ENCODE measurements at places on chromosomes 2 and 18. TPM values are rescaled to one million over a fixed set of nuclear protein-coding genes. Genes with fewer than 3 reads are reported as not detected.
A peak's percentile ranks its signal among the peaks of the same experiment; 100 is the strongest.

DNA sequence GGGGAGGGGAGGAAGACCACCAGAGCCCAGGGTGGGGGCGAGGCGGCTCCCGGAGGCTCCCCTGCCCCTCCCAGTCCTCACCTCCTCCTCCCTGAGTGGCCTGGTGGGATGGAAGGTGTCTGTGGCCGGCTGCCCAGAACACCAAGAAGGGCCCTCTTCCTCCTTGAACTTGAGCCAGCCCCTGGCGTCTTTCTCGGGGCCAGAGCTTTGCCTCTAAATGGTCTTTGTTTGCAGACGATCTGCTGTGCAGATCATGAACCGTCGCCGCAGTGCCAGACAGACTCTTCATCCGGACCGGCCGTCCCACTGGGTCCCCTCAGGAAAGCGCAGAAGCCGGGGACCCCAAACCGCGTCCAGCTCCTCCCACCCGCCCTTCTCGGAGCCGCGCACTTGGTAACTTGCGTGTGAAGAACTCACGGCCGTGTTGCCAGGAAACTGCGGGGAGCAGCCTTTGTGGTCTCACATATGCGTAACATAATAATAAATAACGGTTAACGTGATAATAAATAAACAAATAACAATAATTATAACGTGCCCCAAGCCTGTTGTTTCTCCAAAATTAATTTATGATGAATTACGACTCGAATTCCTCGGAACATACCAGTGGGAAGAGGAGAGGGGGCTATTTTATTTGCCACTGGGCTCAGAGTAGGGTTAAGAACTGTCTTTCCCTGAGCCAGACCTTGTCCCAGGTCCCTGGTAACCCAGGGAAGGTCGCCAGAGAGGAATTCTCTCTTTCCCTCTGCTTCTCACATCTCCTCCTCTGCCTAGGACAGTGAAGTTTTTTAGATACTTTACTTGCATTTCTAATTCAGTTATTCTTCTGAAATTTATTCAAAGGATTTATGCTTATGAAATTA is 41.0 kb downstream of the PTGR3 start:
- no peak for DNase-seq

DNA sequence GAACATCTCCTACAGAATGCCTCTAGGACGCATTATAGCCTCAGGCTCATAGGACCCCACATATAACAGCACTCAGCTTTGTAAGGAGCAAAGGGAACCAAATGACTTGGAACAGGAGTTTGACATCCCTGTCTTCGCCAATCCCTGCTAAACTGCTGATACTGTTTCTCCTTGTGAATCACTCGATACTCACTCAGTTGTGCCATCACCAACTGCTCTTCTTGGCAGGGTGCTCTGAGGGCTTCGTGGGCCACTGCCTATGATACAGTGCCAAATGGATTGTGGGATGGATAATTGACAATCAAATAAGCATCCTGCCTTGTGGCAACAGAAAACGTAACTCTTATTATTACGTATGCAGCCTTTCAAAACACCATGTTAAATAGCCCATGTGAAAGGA is 396.3 kb downstream of the RIT2 start:
- no peak for DNase-seq

DNA sequence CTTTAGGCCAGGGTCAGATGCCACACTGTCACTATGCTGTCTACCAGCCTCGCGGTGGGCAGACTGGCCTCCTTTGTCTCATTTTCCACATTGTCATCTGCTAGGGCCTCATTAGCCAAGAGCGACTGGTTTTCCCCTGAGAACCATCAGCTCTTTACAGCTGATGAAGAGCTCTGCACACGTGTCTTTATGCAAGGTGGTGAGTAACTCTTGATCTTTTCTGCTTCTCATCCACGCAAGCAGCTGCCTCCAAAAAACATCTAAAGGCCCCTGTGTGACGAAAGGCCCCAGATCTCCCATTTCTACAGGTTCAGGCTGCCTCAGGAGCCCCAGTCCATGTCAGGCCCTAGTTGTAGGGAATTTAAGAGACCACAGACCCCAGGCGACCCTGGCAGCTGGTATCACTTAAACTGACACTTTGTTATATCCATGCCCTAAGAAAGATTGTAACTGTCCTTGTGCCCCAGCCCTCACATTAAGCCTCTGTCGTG is 52.9 kb downstream of the DPYSL5 start:
- DNase-seq: no peak

GRCh38 chr18:78542204-78542603 is 437.4 kb upstream of the SALL3 start:
- peak; percentile 4 for DNase-seq

DNA sequence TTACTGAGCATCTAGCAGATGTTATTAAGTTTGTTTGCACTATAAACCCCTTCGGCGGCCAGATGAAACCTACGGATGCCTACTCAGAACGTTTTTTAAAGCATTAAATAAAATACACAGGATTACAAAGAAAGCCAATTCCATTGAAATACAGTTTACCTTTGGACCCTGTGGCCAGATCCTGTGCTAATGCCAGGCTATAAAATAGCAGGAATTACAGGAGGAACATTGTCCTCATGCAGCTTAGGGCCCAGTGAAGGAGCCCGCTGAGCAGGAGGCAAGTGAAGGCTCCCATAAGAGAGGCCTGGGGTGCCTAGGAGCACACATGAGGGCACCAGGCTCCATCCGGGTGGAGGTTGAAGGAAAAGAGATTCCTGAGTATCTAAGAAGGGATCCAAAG is 310.4 kb downstream of the MTX2 start:
- DNase-seq: no peak

- DNase-seq: no peak
These were observed 1.7 kb upstream of the DPP4 start for GRCh38 chr2:162075689-162076132.

DNA sequence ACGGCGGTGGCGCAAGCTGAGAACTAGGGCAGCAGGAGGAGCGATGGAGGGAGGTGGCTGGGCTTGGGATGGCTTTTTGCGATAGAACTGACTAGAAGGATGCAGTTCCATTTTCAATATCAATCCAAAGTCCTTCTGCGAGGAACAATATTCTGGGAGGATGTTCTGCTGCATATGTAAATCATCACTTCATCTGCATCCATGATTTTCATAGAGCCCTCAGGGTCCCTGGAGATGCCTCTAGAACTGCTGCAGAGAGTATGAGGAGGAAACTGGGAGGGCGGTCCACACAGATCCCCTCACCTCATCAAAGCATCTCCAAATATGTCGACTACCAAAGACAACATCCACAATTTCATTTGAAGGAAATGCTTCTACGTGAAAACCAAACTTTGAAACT is 20.8 kb downstream of the CACNB4 start:
- DNase-seq: no peak

DNA sequence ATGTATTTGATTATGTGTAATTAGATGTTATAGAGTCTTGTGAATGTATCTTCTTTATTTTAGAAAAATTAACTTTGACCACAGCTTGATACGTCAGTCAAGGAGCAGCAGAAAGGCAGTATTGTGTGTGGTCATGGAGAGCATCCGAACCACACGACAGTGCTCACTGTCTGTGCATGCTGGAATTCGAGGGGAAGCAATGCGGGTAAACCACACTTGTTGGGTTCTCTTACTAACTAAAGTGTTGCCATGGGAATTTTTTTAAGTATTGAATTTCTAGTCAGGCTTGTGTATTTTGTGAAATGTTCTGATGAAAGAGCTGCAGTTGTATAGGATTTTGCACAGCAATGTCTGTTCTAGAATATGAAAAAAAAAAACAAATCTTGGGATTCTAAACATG is 4.8 kb downstream of the PJVK start:
- DNase-seq: no peak

- DNase-seq: peak; percentile 96
These were observed 59.4 kb downstream of the LIMS1 start for GRCh38 chr2:108593547-108594098.

GRCh38 chr2:222813177-222813843 is 47.5 kb upstream of the ACSL3 start:
- no peak for DNase-seq

DNA sequence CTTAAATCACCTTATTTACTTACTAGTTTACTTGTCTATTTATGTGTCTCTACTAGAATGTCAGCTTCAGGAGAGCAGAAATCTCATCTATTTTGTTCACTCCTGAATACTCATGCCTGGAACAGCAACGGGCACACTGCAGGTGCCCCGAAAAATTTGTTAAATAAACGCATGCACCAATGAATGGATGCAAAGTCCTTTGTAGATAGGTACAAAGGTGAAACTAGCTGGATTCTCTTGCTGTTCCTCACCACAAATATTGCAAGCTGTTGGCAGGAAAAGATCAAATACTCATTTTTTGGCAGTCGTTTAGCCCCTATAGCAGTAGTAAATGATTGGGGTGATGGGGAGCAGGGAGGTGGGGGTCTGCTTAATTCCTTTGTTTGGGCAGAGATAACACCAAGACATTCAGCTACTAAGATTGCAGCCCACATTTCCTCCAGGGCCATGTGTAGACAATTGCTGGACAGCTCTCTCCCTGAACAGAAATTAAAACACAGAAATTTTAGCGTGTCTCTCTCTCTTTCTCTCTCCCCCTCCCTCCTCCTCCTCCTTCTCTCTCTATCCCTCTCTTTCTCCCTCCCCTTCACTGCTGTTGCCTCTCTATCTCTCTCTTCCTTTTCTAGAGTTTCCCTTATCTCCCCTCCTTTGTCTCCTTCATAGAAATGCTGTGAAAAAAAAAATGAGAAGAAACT is 5.4 kb downstream of the MARCHF4 start:
- DNase-seq: no peak

GRCh38 chr2:17461087-17461475 is 57.2 kb downstream of the RAD51AP2 start:
- no peak for DNase-seq

The MRPL19 gene
- 156 TPM for total RNA-seq

The TOGARAM2 gene
- 0.69 TPM for total RNA-seq

The STK17B gene
- total RNA-seq: 19.5 TPM

The CD207 gene
- 0.14 TPM for total RNA-seq

The ANAPC1 gene
- total RNA-seq: 97.1 TPM

The POTEF gene
- total RNA-seq: not detected
